Hindlimb muscle (tissue), 1 donor: ENCODE measurements at places on chromosomes 3 and 15. TPM values are rescaled to one million over a fixed set of nuclear protein-coding genes. Genes with fewer than 3 reads are reported as not detected.
A peak's percentile ranks its signal among the peaks of the same experiment; 100 is the strongest.

The SST gene
- polyA plus RNA-seq = not detected

The TICRR gene
- polyA plus RNA-seq = 3.8 TPM

The LAMB2 gene
- polyA plus RNA-seq = 325 TPM

The SLC15A2 gene
- 61.8 TPM for polyA plus RNA-seq

The ACKR4 gene
- 0.76 TPM for polyA plus RNA-seq

The AGTR1 gene
- 31.0 TPM for polyA plus RNA-seq

The FAM227B gene
- polyA plus RNA-seq = 7.6 TPM

The SMAD6 gene
- 7.5 TPM for polyA plus RNA-seq

The TMEM108 gene
- polyA plus RNA-seq = 28.5 TPM

The SOX2 gene
- polyA plus RNA-seq = 0.18 TPM

The GMPPB gene
- 10.9 TPM for polyA plus RNA-seq

The RBM5 gene
- 179 TPM for polyA plus RNA-seq

The SLC28A2 gene
- 0.37 TPM for polyA plus RNA-seq

The CLK3 gene
- 52.2 TPM for polyA plus RNA-seq

- no peak for DNase-seq
Observed at GRCh38 chr15:26807517-26808427, 34.9 kb upstream of the GABRB3 start.

DNA sequence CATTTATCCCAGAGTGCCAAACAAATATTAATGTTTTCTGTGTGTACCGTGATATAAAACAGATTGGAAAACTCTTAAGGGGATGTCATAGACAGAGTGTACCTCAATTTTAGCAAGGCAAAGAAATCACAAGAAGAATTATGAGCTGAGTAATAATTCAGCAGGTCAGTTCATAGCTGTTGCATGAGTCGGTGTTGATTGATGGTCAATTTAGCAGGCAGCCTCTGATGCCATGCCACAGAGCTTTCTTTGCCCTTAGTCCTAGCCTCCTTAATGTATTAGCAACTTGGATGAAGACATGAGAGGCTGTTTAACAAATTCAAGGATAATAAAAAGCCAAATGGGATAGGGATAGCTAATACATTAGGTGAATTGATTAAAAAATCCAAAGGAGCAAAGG, 6.8 kb downstream of the SLC35A5 start:
- no peak for DNase-seq

DNA sequence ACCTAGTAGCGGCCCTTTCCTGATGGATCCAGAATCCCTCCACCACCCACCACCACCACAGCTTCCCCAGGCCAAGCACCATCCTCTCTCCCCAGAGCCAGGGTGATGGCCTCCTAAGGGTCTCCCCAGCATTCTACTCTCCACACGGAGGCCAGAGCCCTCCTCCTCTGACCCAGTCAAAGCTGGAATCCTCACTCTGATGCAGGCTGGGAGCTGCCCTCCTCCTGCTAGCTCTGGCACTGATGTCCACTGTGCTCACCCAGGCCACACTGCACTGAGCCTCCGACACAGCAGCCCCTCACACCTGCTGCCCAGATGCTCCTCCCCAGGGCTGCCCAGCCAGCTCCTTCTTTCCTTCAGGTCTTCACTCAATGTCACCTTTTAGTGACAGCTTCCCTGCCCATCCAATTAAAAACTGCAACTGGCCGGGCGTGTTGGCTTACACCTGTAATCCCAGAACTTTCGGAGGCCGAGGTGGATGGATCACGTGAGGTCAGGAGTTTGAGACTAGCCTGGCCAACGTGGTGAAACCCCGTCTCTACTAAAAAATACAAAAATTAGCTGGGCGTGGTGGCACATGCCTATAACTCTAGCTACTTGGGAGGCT, 21.0 kb downstream of the XXYLT1 start:
- no peak for DNase-seq

DNA sequence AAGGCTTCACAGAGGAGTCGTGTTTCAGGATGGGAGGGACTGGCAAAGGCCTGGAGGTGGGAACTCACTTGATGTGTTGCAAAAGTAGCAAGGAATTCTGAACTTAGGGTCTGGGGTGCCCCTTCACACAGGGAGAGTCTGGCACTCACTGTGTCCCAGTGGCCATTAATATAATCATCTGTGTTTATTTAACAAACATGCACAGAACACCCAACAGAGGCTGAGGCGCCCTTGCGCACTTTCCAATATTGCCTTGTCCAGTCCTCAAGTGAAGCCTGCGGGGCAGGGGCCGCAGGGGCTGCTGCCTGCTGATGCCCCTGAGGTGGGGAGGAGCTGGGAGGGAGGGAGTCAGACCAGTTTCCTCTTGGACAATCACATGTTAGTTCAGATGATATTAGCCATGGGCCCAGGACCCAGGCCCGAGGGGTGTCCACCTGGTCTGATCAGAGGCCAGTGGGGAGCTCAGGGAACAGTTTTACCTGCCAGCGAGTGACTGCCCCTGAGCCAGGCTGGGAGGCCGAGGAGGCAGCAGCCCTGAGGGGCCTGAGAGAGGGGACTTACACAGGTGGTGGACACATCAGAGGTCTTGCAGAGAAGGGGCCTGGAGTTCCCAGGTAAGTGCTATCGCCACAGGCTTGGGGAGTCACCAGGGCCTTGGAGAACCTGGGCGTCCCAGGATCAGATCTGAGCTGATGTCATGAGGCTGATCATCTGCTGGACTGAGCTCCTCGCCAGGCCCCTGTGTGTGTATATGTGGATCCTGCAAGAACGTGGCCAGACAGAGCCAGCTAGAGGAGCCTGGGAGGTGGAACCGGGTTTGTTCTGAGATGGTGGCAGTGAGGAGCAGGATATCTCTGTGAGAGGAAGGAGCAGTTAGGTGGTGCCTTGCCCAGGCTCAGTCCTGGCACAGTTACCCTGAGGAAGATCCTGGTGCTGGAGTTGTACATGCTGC, 13.8 kb upstream of the TXNRD3 start:
- no peak for DNase-seq

GRCh38 chr15:75843678-75844581, 683 bp downstream of the UBE2Q2 start:
- DNase-seq = peak; percentile 67

- DNase-seq = no peak
Observed at GRCh38 chr3:2274526-2274925, 175.9 kb downstream of the CNTN4 start.

DNA sequence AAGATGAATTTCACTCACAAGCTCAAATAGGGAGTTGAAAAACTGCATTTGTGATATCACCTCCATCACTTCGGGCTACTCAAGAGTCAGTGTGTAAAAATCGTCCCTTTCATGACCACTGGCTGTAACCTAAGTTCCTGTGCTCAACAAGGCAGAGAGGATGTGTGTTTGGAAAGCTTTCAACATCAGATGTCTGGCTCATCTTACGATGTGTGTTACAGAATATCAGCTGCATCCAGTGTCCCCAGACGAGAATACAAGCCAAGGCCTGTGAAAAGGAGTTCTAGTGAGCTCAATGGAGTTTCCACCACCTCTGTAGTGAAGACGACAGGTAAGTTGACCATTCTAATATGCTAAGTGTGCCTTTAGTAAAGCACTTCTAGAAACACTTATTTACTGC, 65.5 kb upstream of the ADAMTSL3 start:
- DNase-seq = peak; percentile 55

GRCh38 chr3:32202496-32202895, 36.0 kb upstream of the CMTM8 start:
- no peak for DNase-seq

GRCh38 chr15:52872036-52872818, 82.1 kb upstream of the ONECUT1 start:
- no peak for DNase-seq

DNA sequence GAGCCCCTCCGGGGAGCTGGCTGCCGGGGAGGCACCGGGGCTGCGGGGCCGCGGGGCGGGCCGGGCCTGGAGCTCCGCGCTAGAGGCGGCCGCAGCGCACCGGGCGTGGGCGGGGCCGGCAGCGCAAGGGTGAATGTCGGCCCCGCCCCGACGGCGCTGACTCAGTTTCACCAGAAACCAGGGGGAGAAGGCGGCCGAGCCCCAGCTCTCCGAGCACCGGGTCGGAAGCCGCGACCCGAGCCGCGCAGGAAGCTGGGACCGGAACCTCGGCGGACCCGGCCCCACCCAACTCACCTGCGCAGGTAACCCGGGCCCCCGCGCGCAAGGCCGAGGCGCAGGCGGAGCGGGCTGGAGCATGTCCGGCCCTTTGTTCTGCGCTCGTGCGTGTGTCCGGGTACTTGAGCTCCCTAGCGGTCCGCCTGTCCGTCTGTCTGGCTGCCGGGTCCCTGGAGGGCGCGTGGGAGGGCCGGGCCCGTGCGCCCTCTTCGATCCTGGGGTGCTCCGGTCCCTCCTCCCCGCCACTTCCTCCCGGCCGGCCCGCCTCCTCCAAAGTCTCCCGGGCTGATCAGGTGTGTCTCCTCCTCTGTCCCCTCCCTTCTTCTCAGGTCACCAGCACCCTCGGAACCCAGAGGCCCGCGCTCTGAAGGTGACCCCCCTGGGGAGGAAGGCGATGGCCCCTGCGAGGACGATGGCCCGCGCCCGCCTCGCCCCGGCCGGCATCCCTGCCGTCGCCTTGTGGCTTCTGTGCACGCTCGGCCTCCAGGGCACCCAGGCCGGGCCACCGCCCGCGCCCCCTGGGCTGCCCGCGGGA, at the start of gene SPINT1:
TSS of gene SPINT1 (plus strand) at position 164 of the 811 bp plus-strand sequence. CDS start at position 671, 507 bp downstream.
- no peak for DNase-seq

GRCh38 chr3:20376665-20377217, 190.7 kb upstream of the SGO1 start:
- peak; percentile 14 for DNase-seq

GRCh38 chr15:38745126-38745525, 180.5 kb upstream of the RASGRP1 start:
- no peak for DNase-seq

GRCh38 chr3:44890852-44891251, 16.4 kb downstream of the TGM4 start:
- no peak for DNase-seq

DNA sequence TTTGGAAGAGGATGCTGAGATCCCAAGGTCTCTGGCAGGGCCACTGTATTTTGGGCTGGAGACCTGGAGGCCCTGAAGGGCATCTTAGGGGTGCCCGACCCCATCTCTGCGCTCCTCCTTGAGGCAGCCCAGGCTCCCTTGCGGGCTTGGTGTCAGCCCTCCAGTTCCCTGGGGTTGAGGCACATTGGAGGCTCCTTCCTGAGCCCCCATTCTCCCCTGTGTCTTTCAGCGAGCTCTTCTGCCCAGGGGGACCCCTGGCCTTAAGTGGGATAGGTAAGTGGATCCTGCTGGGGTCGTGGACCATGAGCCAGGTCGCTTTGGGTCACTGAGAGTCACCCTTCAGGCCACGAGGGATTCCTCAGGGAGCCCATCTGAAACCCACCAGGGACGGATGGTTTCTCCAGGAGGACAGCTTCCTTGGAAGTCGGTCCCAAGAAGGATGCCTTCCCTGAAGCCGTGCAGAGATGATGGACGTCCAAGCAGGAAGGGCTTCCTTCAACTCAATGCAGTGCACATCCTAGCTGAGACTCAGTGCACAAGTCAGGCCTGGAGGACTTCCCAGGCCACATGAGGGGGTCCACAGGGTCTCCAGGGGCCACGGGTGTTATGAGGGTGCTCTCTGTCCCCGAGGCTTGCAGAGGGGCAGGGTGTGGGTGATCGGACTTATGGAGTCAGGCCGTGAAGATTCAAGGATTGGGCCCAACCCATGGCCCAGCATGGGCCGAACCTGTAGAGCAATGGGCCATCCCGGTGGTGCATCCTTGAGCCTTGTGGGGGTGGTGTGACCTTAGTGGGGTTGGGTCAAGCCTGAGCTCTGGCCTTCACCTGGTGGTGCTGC, 224.3 kb downstream of the SNRPN start:
- DNase-seq = no peak

- DNase-seq = no peak
Observed at GRCh38 chr3:179606534-179607085, 2.0 kb downstream of the NDUFB5 start.
